ENCODE measurements at places on chromosomes 16 and 17.

DNA sequence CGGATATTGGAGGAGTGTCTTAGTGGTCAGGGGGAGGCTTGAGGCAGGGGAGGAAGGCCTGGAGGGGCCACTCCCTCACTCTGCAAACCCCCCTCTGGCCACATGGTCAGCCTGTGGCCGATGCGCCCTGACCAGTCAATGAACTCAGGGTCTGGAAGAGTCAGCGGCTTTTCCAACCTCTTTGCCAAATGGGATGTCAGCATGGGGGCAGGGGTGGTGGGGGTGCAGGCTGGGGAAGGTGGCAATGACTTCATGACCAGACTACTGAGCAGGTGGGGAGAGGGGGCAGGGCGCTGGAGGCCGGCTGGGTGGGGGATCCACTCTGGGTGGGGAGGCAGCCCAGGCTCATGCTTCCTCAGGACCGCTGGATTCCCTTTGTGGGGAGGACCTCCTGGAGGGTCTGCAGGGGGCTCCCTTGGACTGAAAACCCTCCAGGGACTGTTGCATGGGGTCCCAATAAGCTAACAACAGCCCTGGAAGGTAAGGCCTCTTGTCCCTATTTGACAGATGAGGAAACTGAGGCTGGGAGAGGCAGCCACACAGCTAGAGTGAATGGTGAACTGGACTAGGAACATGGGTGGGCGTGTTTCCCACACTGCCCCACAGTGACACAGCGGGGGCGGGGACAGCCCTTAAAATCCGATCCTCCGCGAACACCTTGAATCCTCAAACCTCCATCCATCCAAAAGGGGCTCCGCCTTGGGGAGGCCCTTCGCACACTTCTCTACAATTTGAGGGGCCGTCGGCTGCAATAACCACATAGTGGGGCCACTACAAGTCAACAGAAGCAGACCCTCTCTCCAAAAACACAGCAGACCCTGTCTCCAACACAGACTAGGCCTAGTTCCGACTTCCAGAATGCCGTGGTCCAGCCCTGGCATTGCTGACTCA is 81.0 kb upstream of the TOB1 start:
- DNase-seq = no peak

DNA sequence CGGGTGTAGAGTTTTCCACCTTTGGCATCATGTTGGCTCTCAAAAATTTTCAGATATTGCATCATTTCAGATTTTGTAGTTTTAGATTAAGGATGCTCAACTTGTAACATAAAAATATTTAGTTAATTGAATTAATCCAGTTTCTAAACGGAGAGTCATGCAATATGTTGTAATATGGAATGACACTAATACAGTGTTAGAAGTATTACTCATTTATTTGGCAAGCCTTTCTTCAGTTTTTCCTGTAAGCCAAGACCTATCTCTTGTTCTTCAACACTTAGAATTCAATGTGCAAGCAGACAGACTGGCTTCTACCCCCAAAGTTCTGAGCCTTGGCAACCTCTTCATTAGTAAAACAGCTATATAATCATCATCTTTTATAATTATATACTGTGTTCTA is 985.0 kb upstream of the GOT2 start:
- no peak for DNase-seq

- DNase-seq = no peak
Measured at GRCh38 chr16:50455288-50455845, 86.6 kb upstream of the BRD7 start.

DNA sequence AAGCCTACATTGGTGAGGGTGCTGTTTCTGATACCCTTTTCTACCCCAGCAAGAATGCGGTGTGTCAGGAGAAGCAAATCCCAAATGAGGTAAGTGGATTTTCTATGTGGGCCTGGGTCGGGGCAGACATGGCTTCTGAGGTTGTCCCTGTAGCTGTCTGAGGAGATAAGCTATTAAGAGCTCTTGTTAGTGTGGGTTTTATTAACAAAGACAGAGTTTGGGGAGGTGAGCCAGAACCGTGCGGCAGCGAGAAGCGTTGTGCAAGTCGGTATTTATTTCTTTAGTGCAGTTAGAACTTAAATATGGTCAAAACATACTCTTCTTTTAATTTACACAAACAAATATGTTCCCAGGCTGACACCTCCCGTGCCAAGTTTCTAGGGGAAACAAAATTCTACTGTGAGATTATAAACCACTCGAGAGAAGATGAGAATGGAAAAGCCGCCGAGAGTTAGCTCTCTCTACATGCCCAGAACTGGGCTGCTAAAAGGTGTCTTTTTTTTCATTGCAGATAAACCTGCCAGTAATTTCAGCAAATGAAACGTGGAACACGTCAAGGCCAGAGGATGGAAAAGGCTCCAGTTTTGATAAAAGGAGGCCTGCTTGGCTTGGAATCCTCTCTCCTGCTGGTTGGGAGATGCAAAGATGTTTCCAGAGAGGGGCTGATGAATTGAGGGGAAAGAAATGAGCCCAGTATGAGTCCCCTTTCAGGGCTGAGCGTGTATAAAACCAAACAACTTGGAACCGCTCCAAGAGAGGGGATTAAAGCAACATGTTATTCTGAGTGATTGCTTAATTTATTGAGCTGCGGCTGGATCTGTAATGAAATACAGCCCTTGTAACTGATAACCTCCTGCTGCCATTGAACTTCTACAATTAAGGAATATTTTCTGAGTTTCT is 254.6 kb downstream of the MRTFB start:
- no peak for DNase-seq

DNA sequence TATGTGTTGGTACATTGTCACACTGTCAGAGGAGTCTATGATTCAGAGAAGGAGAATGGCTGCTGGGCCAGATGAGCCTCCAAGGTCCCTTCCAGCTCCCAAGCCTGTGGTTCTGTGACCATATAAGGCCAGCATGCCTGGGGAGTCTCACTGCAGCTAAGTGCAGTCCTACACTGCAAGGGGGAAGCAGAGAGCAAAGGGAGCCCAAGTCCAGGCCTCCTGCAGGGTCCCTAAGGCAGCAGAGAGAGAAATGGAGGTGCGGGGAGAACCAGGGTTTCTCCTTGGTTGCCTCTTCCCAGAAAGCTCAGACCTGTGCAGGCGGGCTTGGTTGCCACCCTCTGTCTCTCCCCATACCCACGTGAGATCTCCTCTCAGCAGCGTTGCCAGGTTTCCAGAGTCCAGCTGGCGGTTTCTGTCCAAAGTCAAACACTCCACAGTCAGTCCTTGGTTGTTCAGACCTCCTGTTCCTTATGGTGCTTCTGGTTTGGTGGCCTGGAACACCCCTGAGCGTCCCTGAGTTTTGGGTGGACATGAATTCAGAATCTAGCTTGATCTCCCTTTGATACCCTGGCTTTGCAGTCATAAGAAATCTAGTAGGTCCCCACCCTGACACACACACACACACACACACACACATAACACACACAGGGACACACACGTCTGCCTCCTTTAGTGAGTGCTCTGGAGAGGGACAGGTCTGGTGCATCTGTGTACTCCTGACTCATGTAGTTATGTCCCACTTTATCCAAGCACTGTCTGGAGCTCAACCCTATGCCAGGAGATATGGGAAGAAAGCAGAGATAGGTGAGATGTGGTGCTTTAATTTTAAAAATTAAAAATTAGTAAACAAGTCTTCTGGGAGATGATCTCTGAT is 78.8 kb downstream of the GNAO1 start:
- no peak for DNase-seq

DNA sequence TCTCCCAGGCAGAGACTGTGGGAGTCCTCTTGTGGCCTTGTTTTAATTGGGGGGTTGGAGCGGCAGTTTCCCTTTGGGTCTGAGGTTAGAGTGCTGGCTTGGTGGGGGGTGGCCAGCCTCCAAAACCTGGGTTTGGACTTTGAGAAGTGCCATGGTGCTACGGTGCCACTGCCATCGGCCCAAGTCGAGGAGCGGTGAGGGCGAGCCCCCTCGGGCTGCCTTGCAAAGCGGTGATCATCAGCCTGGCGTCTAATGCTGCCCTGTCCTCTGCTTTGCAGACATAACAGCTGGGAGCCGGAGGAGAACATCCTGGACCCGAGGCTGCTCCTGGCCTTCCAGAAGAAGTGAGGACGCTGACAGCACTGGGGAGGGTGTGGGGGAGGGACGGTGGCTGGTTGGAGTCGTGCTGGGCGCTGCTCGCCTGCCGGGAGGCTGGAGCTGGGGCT is 1.2 kb downstream of the CBX2 start:
- DNase-seq = no peak

GRCh38 chr17:44956998-44957981 is 9.7 kb upstream of the KIF18B start:
- DNase-seq = no peak

DNA sequence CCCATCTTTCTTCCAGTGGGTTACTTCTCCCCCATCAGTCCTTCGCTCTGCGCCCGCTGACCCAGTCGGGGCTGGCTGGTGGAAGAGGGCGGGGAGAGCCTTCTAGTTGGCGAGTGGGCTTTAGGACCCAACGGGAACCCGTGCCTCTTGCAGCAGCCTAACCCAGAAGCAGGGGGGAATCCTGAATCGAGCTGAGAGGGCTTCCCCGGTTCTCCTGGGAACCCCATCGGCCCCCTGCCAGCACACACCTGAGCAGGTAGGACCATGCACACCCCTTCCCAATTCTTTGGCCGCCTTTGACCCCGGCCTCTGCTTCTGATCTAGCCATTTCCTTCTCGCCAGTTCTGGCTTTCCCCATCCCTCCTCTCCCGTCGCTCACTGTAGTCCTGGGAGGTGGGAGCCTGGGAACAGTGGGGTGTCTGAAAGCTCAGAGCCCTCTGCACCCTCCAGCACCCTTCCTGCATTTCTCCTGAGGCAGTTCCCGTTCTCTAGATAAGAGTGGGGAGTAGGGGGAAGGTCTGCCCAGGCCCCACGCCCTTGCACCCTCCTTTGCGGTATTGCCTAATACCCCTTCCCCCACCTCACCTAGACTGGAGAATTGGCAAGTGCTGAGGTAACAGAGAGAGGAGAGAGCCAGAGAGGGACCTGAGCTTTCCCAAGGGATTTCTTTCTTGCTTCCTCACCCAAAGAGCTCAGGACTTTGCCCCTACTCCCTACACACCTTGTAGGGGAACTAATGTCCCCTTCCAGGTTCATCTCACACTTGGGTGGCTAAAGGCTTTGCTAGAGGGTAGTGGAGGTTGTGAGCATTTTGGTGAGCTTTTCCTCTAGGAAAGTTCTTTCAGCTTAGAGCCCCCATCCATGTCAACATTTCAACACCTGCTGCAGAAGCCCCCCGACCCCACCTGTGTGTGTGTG is at the start of gene RARA:
Gene RARA, plus strand, starts transcription at position 150 of the 918 bp plus-strand sequence. CDS start 22,039 bp downstream, outside the sequence.
- peak; percentile 55 for DNase-seq

DNA sequence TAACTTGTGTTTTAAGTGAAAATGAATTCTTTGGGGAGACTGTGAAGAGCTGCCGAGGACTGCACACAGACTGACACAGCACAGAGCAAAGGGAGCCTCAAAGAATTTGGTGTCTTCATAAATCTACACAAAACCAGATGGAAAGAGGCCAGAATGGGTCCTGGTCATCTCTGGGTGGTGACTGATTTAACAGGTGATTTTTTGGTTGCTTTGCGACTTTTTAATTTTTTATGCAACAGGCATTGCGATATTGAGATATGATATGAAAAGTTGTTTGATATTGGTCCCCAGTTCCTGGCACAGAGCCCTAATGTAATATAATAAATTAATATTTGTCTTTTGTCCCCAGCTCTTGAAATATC is 12.6 kb upstream of the EIF1 start:
- no peak for DNase-seq

- DNase-seq = no peak
Measured at GRCh38 chr16:30892670-30893416, 1.0 kb downstream of the BCL7C start.

DNA sequence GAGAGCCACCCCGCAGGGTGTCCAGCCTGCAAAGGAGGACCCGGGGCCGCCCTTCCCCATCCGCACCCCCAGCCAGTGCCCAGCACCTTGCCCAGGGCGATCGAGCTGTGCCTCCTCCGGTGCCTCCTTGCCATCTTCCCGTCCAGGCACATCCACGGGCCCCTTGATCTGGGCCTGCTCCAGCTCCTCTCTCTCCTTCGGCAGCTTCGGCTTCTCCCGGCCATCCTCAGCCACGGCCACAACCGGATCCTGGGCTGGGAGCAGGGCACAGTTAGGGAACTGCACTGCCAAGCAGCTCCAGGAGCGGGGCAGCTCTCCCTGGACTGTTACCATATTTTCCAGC is 13.8 kb downstream of the NDUFAF8 start:
- DNase-seq = no peak

DNA sequence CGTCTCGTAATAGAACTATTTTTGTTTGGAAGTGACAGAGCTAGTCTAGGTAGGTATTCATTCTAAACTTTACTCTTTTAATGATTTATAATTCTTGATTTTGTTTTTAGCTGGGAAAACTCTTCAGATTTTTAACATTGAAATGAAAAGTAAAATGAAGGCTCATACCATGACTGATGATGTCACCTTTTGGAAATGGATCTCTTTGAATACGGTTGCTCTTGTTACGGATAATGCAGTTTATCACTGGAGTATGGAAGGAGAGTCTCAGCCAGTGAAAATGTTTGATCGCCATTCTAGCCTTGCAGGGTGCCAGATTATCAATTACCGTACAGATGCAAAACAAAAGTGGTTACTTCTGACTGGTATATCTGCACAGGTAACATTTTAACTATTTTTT is 27.6 kb downstream of the CLTC start:
- no peak for DNase-seq

- no peak for DNase-seq
Measured at GRCh38 chr17:78717431-78717980, 64.6 kb downstream of the CYTH1 start.

DNA sequence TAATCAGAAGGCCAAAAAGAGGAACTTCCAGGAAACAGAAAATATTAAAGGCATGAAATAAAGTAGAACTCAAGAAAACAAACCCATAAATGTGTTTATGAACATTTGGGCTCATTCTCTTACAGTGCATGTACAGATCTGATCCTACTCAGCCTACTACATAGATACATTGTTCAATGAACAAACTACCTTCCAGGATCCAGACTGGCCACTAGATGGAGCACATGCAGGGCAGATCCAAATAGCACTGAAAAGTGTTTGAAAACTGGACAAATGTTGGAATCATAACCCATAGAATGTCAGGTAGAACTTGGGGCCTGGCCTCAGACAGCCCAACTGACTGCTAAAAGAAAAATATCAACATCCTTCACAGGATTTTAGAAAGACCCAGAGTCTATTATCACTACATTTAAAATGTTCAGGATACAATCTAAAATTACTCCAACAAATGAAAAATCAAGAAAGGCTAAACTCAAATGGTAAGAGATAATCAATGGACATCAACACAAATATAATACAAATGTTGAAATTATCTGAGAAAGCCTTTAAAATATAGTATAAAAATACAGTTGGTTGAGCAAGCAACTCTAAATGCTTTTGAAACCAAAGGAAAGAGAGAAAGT is 122.4 kb upstream of the NUDT7 start:
- DNase-seq = peak; percentile 56

DNA sequence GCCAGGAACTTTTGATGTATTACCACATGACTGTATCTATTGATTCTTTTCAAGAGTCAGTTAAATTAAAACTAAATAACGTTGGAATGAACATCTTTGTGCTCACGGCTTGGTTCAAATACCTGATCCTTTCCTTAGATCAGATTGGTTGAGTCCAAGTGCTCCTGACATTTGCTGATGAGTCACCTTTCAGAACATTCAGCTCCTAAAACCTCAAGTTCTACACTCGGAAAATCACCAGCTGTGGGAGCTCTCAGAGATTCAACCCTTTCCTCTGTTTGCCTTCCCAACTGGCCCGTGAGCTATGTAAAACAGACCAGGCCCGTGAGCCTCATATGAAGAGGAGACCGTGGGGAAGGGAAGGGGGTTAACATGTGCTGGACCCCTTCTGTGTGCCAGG is 68.1 kb downstream of the RTN4RL1 start:
- DNase-seq = no peak

- no peak for DNase-seq
Measured at GRCh38 chr17:48567209-48567608, 10.9 kb downstream of the HOXB4 start.

All from endothelial cell (in vitro differentiated cells).